ENCODE measurements at places on chromosomes 5 and 9.

DNA sequence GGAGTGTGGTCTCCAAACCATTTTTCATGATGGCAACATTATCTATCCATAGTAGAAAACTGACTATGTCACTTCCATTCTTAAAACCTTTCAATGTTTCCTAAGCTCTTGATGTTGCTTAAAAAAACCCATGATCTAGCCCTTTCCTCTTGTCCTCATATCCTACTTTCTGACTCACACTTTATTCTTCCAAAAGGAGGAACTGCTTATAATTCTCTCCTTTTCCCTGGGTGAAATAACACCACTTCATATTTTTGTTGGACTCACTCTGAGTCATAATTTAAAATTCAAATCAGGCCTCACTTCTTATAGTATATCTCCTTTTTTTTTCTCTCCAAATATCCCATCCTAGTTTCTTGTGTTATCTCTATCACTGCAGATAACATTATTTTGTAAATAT lies 513.9 kb downstream of the MAN2A1 start:
- DNase-seq = no peak

- DNase-seq = no peak
These were observed 100.2 kb downstream of the MPDZ start for GRCh38 chr9:13179257-13179656.

DNA sequence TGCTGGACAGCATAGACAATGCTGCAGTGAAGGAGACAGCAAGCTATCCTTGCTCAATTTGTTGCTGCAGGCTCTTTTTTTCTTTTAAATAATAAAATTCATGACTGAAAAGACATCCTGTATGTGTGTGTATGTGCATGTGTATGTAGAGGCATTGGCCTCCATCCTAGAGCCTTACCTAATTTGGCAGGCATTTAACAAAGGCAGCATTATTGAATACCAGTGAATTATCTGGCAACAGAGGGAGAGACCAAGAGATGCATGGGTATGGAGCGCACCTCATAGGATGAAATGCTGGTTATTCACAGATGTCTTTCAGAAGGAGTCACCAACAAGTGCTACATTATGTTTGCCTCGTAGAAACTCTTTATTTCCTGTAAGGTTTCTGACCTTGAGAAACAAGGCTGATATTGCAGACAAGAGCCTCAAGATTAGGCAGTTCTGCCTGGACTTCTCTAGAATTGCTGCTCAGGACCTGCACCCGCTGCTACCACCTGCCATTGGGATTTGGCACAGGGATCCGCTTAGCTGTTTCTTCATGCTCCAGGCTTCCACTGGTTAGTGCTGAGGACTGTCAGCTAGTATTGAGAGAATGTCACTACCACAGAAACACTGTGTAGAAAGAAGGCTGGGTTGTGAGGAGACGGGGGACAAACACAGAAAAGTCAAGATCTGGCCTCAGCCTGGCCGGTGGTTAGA lies 247.7 kb upstream of the RFX3 start:
- no peak for DNase-seq

- no peak for DNase-seq
These were observed 87.0 kb downstream of the LNPEP start for GRCh38 chr5:97022898-97023297.

GRCh38 chr5:9653811-9654210 lies 23.7 kb upstream of the TAS2R1 start:
- no peak for DNase-seq

DNA sequence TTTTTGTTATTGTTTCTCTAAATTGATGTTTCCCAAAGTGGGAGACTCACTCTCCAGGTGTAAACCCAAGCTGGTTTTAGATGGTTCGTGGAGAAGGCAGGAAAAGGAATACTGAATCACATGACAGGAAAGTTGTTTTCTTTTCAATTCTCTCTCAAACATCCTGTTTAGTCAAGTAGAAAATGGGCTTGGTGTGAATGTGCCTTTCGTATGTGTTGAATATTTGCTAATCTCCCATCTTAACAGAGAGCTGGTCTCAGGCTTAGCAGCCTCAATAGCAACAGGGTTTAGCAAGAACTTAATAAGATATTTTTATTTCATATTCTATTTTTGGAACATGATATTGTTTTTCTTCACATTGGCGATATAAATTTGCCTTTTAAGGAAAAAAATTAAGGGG lies 119.7 kb downstream of the INSYN2B start:
- no peak for DNase-seq

DNA sequence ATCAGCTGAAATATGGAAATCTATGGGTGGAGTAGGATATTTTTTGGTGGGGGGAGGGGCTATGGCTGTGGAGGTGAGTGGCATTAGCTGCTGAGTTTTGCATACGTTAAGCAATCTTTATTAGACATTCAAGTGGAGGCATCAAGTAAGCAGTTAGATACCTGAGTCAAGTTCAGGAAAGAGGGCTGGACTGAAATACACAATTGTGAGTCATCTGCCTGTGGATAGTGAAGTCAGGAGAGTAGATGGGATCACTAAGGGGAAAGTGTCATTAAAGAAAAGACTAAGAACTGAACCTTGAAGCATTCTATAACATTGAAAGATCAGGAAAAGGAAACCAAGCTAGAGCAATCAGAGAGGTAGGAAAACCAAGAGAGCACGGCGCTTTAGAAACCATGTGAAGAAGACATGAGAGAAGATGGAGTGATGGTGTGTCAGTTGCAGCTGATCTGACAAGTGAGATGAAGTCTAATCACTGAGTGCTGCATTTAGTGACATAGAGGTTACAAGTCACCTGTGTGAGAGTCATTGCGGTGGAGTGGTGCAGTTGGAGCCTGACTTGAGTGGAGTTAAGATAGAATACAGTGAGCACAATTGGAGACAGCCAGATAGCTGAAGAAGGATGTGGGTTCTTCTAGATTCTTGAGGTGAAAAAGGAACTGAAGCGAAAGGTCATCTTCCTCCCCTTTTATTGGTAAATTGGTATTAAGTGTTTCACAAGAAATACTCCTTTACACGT lies 88.7 kb downstream of the PIP5K1B start:
- no peak for DNase-seq

GRCh38 chr5:142825378-142826089 lies 55.4 kb downstream of the ARHGAP26 start:
- no peak for DNase-seq

DNA sequence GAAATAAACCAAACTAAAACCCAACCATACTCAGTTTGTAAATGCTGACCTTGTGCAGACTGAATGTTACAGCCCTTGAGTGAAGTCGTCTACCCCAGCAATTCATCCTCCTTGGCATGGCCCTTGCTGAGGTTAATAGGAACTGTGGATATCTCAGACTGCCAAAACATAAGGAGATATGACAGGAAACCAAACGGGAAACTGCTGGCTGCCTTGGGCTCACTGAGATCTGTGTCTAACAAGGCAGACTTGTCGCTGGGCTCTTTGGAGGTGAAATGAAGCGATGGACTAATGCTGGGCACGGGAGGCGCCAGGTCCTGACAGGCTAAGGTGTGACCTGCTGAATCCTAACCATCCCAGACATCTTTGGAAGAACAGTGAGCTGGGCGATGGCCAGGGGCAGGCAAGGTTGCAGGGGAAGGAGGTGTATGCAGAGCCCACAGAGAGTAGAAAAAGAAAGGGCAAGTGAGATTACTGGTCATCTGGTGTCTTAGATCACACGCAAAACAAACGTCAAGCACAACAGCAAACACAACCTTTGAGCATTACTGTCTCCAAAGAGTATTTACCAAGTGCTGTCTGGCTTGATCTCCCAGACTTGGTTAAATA lies 44.6 kb upstream of the ALDH1A1 start:
- DNase-seq = no peak

GRCh38 chr5:120794121-120794520 lies 330.0 kb downstream of the PRR16 start:
- no peak for DNase-seq

- no peak for DNase-seq
These were observed 218.1 kb downstream of the SMARCA2 start for GRCh38 chr9:2233274-2233673.

DNA sequence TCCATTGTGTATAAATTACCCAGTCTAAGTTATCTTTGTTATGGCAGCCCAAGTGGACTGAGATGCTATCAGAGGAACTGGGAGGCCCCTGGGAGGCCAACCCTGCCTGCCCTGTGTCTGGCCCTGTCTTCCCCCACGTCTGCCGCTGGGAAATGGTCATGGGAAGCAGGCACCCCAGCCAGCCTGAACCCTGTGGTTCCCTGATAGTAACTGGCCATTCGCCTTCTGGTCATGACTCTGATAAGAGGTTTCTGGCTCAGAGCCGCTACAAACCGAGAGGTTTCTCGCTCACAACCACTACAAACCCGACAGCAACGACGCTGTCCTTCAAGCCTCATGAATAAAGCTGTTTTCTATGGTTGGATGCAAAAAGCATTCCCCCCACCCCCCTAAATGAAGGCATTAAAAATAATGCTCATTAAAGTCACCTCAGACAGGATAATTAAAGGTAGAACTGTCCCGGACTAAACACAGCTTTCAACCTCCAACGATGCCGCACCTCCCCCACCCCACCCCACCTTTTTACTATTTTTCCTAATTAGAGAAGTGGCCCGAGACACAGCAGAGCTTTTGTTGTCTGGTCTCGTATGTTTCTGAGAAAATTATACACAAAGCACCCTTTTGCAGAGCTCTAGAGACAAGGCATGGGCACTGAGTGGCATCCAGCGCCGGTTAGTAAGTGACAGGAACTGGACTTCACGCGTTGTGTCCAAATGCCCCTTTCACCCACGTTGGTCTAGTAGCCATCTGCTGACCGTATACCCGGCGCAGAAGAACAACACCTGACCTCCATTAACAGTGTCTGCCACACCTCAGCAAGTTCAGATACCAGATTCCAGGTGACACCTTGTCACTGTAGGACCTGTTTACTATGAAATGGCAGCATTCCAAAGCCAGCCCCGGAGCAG lies 140.8 kb downstream of the COL23A1 start:
- DNase-seq = no peak

DNA sequence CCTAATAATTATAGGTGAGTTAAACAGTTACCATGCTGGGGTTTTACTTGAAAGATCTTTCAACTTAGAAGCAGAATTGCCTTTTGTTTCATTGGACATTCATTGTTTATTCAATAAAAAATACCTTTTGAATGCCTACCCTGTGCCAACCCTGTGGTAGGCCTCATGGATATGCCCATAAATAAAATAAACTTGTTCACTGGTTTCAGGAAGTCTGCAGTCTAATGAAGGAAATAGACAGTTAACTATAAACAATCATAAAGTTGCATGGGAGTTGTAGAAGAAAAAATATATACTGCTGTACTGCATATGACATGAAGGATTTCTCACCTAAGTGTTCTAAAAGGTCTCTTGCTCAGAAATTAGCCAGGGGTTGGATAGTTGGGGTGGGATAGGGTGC lies 5.3 kb upstream of the GPR21 start:
- no peak for DNase-seq

- no peak for DNase-seq
These were observed 29.0 kb upstream of the C9orf72 start for GRCh38 chr9:27602142-27602861.

- no peak for DNase-seq
These were observed 2306.2 kb upstream of the ACO1 start for GRCh38 chr9:30078195-30078594.

DNA sequence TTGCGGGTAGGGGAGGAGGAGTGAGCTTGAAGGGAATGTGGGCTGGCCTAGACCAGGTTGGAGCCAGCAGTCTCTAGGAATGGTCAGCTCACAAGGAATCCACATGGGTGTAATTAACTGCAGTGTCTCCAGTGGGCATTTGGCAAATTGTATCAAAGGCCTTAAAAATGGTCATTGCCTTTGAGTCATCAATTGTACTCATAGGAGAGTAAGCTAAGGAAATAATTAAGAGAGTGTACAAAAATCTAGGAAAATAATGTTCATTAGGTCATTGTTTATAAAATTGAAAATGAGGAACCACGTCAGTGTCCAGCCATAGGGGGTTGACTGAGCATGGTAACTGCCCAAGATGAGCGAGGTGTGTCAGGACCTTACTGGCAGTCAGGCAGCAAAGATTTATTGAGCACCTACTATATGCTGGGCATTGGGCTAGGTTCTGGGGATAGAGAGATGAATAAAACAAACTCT lies 29.8 kb upstream of the RPL26L1 start:
- DNase-seq = no peak

DNA sequence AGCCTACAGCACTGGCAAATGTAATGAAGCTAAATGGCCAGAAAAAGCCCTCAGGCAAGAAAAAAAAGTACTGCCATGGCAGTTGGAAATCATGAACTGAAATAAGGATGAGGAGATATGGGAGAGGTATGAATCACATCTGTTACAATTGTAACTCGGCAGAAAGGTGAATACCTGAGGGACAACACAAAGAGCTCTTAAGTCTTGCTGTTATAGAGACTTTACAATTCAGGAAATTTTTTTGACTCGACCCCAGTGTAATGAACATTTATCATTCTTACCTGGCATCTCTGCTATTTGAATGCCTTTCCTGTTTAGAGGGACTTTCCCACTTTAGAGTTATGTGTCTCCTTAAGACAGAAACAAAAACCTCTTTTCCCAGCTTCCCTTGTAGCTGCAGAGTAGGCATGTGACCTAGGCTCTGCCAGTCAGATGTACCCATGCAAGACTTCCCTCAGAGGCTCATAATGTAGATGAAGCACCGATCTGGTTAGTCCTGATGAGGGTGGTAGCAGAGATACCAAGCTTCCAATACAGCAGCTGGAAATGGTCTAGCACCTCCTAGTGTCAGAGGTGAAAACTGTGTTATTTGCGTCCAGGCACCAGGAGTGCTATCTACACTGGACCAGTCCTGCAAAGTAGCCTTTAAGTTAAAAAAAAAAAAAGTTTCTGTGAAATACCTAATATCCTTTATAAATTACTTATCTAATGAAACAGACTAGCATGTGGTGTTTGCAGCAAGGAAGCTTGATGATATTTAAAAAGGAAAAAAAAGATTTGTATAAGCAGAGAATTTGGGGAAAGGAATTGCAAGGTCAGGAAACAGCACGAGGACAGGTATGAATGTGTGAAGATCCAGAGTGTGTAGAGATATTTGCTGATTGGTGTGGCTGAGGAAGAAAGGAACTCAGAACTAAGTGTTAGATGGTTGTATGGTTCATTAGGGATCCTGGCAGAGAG lies 146.9 kb upstream of the SLC1A3 start:
- DNase-seq = no peak

DNA sequence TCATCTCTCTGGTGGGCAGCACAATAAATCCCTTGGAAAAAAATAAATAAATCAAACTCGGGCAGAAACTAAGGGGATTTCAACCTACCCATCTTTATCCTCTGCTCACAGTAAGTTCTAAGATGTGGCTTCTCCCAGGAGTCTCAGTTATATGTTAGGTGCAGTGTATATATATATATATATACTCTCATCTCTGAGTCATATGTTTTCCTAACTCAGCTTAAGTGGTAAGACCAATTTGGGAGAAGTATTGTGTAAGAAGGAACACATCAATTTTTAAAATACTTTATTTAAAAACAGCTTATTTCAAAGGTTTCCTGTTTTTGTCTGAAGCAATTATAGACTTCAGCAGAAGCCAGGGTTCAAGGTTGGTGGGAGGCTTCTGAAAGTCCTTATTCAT lies 20.3 kb upstream of the OSMR start:
- DNase-seq = no peak
